ENCODE measurements at places on chromosomes 16 and 17.
A peak's percentile ranks its signal among the peaks of the same experiment; 100 is the strongest.

- no peak for DNase-seq
These were observed 183.6 kb upstream of the RPL38 start for GRCh38 chr17:74019860-74020259.

GRCh38 chr17:72640415-72641165 is 451.9 kb downstream of the SLC39A11 start:
- no peak for DNase-seq

DNA sequence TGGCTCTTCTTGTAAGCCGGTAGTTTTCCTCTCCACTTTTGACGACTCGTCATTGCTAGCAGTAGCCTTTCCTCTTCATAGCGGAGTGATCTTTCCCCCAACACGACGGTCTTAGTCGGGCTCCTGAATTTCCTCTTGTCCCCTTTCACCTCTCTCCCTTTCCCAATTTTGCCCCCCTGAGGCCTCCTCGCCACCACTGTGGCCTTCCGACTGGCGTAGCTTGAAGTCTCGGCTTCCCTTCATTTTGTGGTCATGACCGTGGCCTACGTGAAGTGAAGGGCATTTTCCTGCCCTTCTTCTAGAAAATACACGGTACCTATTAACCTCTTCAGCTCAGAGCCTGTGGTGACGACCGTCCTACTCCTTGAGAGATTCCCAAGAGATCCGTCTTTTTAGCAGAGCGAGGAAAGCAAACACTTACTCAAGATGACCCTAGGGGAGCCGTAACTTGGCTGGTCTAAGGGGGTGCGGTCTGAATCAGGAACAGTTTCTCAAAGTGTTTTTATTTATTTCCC is 787 bp downstream of the PRKAR1A start:
- no peak for DNase-seq

- no peak for DNase-seq
These were observed 150.6 kb downstream of the RPTOR start for GRCh38 chr17:80694992-80695912.

- peak; percentile 29 for DNase-seq
These were observed 10.4 kb downstream of the PRR11 start for GRCh38 chr17:59165933-59166342.
